Cortex of kidney (tissue), 1 donor: ENCODE measurements at places on chromosomes 6 and 20.

GRCh38 chr20:10555865-10556308 lies 117.9 kb downstream of the JAG1 start:
- no peak for DNase-seq

DNA sequence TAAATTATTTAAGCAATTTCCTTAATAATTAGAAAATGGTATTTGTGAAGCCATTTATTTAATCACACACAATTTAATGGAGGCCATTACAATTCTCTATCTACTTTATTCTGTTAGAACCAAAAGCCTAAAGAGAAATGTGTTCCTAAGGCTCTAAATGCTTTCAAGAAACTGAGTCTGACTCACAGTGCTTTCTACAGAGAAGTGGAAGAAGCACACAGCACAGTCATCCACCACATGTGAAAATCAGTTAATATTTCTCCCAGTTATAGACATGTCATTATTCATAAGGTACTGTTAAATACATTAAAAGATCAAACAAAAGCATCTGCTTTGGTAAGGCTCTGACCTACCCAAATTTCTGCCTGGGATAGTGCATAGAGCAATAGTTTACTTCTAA lies 214.4 kb downstream of the ALDH8A1 start:
- DNase-seq, result no peak

GRCh38 chr6:20564777-20565176 lies 30.5 kb downstream of the CDKAL1 start:
- DNase-seq, result no peak

- DNase-seq, result no peak
Measured at GRCh38 chr6:154371281-154371680, 14.7 kb upstream of the IPCEF1 start.

GRCh38 chr20:21528870-21529269 lies 15.0 kb upstream of the NKX2-2 start:
- no peak for DNase-seq

DNA sequence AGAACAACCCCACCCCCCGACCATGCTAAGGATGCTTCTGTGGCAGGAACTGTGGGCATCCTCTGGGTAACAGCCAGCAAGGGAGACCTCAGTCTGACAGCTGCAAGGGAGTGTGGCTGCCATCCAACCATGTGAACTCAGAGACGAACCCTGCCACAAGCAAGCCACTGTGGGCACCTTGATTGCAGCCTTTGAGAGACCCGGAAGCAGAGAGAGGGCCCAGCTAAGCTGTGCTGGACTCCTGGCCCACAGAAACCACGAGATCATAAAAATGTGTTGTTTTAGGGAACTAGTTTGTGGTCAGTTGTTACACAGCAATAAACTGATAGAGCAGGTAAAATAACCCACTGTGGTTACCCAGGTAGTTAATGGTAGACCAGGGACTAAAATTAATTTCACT lies 414.6 kb downstream of the CDH26 start:
- no peak for DNase-seq

GRCh38 chr20:47233333-47234188 lies 122.9 kb downstream of the ZMYND8 start:
- no peak for DNase-seq

GRCh38 chr6:169534039-169534421 lies 167.8 kb downstream of the WDR27 start:
- DNase-seq, result no peak
